ENCODE measurements at places on chromosomes 4 and X. TPM values are rescaled to one million over a fixed set of nuclear protein-coding genes. Genes with fewer than 3 reads are reported as not detected.

MANBA gene
- total RNA-seq: 56.6 TPM

DOK7 gene
- total RNA-seq: 0.17 TPM

AFF2 gene
- total RNA-seq: not detected

AR gene
- 16.0 TPM for total RNA-seq

F9 gene
- total RNA-seq: not detected

CSAG1 gene
- not detected for total RNA-seq

SCOC gene
- 66.3 TPM for total RNA-seq

FAM241A gene
- total RNA-seq: 0.83 TPM

ATP2B3 gene
- not detected for total RNA-seq

UGT2B11 gene
- not detected for total RNA-seq

PROM1 gene
- not detected for total RNA-seq

GPRASP1 gene
- 4.2 TPM for total RNA-seq

ARR3 gene
- not detected for total RNA-seq

GAB1 gene
- 12.5 TPM for total RNA-seq

GC gene
- not detected for total RNA-seq

TLR1 gene
- 2.2 TPM for total RNA-seq

TREX2 gene
- total RNA-seq: 1.7 TPM

TMEM31 gene
- total RNA-seq: not detected

SLC6A14 gene
- not detected for total RNA-seq

MAGEB17 gene
- total RNA-seq: not detected

ATOH1 gene
- total RNA-seq: not detected

GLRB gene
- 11.8 TPM for total RNA-seq

PABPC1L2B gene
- not detected for total RNA-seq

SMR3B gene
- total RNA-seq: not detected

HTT gene
- total RNA-seq: 44.8 TPM

MMRN1 gene
- not detected for total RNA-seq

HELT gene
- total RNA-seq: not detected

GLOD5 gene
- not detected for total RNA-seq

ACTRT1 gene
- total RNA-seq: not detected

CFAP99 gene
- total RNA-seq: not detected

RAB9B gene
- total RNA-seq: 0.73 TPM

HGFAC gene
- not detected for total RNA-seq

FHIP1A gene
- 0.29 TPM for total RNA-seq

FRMPD3 gene
- total RNA-seq: under 0.01 TPM

ITM2A gene
- total RNA-seq: 1.3 TPM

SMARCA1 gene
- 78.2 TPM for total RNA-seq

ARMCX1 gene
- total RNA-seq: 111 TPM

TMPRSS11B gene
- total RNA-seq: not detected

CLDN34 gene
- not detected for total RNA-seq

NIPAL1 gene
- total RNA-seq: not detected

NAT8L gene
- 0.17 TPM for total RNA-seq

PNMA6F gene
- not detected for total RNA-seq

TAF7L gene
- total RNA-seq: 0.58 TPM

CT47B1 gene
- not detected for total RNA-seq

NKX6-1 gene
- 18.6 TPM for total RNA-seq

FGFBP1 gene
- not detected for total RNA-seq
